AML-193 (cell line): ENCODE measurements at places on chromosomes 4 and X.

- DNase-seq, result no peak
Measured at GRCh38 chrX:150984169-150984824, 1.2 kb downstream of the HMGB3 start.

DNA sequence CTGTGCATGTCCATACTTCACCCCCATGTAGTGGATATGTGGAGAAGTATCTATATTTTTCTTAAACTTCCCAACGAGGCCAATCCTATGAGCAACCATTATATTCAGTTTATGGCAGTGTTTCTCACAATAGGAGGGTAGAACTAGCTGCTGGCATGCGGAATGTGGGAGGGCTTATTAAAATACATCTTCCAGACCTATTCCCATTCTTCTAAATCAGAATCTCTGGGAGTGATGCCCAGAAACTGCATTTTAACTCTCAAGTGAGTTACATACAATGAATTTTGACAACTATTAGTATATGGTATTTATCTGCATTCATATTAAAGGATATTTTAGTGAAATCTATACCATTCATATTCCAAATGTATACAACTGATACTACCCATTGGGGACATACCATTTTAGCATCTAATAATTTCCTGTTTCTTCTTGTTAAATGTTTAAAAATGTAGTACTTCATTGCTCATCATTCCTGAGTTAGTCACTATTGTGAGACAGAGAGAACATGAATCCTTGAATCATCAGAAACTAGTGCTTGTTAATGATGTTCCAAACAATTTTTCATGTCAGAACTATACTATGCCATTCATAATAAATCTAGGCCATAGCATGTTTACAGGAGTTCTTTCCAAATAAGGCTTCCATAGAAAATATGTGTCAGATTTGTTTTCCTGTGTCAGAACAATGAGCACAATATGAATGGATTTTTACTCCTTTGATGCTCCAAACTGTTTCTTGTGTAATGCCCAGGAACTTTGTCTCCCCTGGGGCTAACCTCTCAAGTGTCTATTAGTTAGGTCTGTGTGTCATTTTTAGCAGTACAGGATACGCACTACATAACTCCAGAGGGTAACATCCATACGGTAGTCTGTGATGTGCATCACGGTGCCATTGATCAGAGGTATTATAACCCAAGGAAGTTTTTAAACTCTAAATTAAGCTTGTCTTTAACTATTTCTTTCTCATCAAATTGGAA, 198.8 kb upstream of the BMP3 start:
- no peak for DNase-seq

DNA sequence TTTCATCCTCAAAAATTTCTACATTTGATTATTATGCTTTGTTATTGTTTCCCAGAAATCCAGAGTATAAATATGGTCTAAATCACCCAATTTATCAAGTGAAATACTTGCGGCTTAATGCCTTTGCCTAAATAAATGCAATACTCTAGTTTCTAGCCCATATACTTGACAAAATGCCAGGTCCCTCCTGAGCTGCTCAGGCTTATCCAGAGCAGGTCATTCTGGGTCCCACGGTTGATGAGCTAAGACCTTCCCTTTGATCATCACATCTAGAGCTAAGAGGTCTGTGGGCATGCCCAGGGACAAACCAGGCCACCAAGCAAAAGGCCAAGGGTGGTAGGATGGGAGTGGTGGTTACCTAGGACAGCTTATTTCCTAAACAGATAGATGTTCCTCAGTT, 180.1 kb downstream of the SMIM20 start:
- DNase-seq, result no peak

DNA sequence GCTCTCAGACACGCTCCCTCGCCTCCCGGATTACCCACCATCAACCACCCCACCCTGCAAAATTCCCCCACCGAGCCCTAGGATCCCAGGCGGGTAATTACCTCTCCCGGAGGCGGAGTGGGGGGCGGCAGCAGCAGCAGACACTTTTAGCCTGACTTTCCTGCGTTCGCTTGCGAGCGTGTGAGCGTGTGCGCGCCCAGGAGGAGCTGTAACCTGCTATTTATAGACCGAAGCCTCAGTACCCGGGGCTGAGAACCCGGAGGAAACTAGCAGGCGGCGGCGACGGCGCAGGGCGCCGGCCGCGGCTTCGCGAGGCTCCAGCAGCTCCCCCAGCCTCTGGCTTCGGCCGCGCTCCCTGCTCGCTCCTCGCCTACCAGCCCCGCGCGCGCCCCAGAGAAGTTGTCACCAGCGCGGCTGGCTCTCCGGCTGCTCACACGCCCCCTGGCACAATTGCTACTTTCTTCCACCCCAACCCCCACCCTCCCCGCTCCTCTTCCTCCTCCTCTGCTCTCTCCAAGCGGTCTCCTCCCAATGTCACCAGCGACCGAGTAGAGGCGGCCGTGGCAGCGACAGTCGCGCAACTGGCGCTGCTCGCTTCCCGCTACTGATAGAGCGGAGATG, at the start of gene INPP4B:
TSS of gene INPP4B (minus strand) at position 194 of the 621 bp plus-strand sequence.
- peak; percentile 39 for DNase-seq

DNA sequence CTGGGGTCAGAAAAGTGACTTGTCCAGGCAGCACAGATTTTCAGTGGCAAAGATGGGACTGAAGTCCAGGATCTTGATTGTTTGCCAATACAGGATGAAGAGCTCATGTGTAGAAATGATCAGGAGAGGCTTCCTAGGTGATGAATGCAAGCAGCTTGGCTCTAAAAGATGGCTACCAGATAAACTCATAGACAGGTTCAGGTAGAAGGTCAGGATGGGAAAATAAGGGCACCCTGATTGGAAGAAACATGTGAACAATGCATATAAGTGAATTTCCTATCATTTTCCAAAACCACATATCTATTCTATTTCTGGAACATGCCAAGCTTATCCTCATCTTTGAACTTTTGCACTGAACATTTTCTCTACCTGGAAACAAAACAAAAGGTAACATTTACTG, 87.7 kb downstream of the FAM13A start:
- DNase-seq, result no peak

DNA sequence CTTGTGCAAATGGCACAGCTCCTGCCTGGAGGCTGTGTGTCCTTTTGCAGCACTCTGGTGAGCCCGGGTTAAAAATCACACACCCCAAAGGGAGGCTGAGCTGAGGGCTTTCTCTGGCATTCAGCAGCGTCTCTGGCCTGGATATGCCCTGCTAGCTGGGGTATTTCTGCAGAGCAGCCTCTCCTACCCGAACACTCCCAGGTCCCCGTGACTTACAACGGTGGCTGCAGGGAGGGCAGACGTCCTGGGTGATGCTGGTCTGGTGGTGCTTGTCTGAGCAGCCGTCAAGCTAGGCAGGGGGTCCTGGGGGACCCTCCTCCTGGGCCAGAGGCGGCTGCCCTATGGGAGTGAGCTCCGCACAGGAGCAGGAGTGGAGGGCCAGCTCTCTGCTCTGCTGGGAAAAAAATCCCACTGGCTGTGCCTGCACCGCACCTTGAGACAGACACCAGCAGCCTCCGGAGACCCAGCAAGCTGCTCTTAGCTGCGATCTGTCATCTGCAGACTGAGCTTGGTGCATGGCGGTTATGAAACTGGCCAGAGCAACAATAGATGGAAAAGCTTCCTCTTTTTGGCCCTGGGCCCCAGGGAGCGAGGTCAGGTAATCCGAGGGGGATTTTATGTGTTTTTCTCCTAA, 41.3 kb upstream of the ASMTL start:
- peak; percentile 34 for DNase-seq

GRCh38 chr4:95505151-95505550, 43.6 kb downstream of the UNC5C start:
- DNase-seq, result no peak

DNA sequence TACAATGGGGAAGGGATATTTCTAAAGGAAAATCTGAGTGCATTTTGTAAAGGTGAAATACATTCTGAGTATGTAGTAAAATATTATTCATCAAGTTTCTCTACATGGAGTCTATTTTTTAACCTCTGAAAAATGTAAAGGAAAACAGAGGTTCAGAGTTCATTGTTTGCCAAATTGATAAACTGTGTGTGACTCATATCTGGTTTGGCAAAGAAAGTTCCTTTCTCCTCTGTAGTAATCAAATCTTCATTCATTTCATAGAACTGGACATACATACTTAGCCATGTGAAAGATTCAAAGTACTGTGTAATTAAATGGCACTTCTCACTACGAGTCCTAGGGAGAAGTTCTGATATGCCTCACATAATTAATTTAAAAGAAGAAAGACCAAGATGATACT, 61.6 kb downstream of the HPGD start:
- no peak for DNase-seq

- DNase-seq, result no peak
Measured at GRCh38 chr4:125115476-125115875, 199.3 kb upstream of the FAT4 start.

GRCh38 chr4:109990261-109991257, 77.9 kb downstream of the EGF start:
- DNase-seq, result no peak

DNA sequence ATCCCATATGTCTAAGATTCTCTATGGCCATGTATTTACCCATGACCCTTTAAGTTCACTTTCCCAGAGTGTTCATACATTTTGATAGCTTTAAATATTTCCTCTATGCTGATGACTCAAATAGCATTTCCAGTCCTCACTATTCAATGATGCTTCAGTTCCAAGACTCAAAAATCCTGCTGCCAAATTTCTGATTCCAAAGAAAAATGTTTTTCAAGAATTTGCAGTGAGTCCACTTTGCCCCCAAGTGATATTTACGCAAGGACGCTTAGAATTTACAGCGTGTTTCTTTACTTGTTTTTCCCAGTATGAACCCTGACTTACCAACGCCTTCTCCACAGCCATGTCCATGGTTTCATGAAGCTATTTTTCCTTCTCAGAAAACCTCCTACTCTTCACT, 127.9 kb upstream of the PCDH18 start:
- DNase-seq, result no peak
